Vagina (tissue), 2 donors: ENCODE measurements at places on chromosomes 1 and 21. TPM values are rescaled to one million over a fixed set of nuclear protein-coding genes. Genes with fewer than 3 reads are reported as not detected.

DNA sequence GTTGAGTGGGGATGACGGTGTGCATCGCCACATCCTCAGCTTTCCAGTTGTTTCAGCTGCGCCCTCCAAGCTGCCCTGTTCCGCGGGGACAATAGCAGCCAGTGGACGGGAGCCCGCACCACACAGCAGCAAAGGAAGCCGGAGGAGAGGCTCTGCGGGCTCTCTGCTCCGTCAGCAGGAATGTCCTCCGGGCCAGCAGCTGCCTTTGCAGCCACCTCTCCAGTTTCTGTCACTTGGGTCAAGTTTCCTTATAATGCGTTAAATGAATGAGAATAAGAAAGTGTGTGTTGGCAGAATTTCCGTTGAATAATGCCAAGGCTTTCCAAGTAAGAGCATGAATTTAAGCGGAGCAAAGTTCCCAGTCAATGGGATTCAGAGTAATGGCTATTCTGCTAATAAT, 263.3 kb downstream of the KIF26B start:
- no peak overlapping the region for H3K27ac ChIP-seq
- H3K36me3 ChIP-seq, result no peaks in the 10 kb centered on the region
- DNase-seq, result no peak
- no peak overlapping the region for H3K4me3 ChIP-seq

DNA sequence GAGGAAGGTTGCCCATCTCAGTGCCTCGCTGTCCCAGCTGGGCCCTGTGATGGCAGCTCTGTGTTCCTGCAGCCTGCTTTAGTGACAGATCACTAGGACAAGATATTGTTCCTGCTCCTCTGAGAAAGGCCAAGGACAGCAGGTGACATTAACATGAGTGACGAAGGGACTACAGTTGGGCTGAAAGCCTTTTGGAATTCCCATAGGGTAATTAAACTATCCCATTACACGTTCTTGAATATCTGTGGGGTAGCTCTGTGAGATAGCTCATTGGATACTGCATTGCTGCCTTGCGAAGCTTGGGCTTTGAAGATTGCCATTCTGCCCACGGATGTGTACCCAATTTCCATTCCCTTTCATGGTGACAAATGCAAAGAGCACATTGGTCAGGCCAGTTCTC, 78.2 kb upstream of the COA6 start:
- no peaks in the 10 kb centered on the region for H3K4me1 ChIP-seq
- H3K27ac ChIP-seq, result no peak overlapping the region
- no peaks in the 10 kb centered on the region for H3K36me3 ChIP-seq
- H3K27me3 ChIP-seq, result no peaks in the 10 kb centered on the region
- H3K4me3 ChIP-seq, result no peak overlapping the region

Gene TDRD5
- total RNA-seq, result not detected

Gene GUCA2B
- not detected for total RNA-seq

- no peak for DNase-seq
- no peak overlapping the region for H3K4me3 ChIP-seq
- no peaks in the 10 kb centered on the region for H3K36me3 ChIP-seq
These were observed 299.6 kb upstream of the NCAM2 start for GRCh38 chr21:20698585-20698984.

GRCh38 chr1:175154629-175155472, 37.7 kb downstream of the KIAA0040 start:
- no peaks in the 10 kb centered on the region for H3K27me3 ChIP-seq
- no peak overlapping the region for H3K27ac ChIP-seq
- no peaks in the 10 kb centered on the region for H3K4me1 ChIP-seq
- no peak overlapping the region for H3K4me3 ChIP-seq

DNA sequence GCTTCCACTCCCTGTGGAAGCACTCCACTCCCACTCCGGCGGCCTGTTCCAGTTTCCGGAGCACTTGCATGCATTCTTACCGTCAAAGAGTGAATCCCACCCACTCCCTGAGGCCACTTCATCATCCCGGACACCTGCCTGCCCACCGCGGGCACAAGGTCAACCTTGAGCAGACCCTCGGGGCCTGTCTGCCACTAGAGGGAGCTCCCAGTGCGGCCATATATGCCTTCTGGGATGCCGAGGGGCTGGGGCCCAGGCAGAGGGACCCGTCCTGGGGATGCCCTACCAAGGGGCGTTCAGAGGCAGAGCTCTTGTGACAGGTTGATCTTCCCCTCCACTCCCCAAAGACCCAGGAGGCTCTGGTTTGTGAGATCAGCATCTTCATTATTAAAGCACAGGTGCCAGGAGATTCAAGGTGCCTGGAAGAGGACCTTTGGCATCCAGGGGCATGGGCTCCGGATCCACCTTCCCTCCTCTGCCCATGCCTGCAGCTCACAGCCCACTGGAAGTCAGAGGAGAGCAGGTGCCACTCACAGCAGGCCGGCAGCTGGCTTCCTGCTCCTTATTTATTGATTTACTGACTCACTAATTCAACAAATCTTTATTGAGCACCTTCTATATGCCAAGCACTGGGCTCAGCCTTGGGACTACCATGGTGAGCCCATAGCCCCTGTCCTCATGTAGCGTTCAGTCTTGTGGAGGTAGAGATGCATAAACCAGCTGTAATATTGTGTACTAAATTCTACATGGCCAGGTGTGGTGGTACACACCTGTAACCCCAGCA, 47.3 kb downstream of the UBIAD1 start:
- no peak for DNase-seq
- no peak overlapping the region for H3K4me3 ChIP-seq
- H3K27me3 ChIP-seq, result no peaks in the 10 kb centered on the region
- no peaks in the 10 kb centered on the region for H3K36me3 ChIP-seq
- no peak overlapping the region for H3K27ac ChIP-seq
- H3K4me1 ChIP-seq, result no peaks in the 10 kb centered on the region

DNA sequence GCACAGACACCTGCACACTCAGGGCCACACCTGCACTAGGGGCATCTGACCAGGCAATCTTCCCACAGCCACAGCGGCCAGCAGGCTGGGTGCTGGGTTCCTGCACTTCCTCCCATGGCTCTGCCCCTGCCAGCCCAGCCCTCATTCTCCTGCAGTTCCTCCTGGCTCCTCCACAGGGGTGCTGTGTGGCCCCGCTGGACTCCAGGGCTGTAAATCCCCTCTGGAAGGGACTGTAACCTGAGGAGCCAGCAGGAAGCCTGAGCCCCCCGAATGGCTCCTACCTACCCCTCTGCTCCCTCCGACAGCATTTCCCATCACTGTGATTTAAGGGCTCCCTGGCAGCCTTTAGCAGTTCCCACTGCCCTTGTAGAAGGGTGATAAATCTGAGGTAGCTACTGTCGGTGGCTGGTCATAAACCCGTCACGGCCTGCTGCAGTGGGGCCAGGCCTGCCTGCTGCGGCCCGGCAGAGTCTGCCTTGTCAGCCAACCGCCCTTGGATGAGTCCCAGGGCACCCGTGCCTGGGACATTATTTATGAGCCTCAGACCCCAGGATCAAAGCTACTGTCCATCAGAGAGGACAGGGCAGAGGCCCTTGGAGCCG, 8.8 kb downstream of the UBL4B start:
- H3K27me3 ChIP-seq, result no peaks in the 10 kb centered on the region
- H3K27ac ChIP-seq, result no peak overlapping the region
- H3K4me3 ChIP-seq, result no peak overlapping the region
- no peaks in the 10 kb centered on the region for H3K4me1 ChIP-seq

DNA sequence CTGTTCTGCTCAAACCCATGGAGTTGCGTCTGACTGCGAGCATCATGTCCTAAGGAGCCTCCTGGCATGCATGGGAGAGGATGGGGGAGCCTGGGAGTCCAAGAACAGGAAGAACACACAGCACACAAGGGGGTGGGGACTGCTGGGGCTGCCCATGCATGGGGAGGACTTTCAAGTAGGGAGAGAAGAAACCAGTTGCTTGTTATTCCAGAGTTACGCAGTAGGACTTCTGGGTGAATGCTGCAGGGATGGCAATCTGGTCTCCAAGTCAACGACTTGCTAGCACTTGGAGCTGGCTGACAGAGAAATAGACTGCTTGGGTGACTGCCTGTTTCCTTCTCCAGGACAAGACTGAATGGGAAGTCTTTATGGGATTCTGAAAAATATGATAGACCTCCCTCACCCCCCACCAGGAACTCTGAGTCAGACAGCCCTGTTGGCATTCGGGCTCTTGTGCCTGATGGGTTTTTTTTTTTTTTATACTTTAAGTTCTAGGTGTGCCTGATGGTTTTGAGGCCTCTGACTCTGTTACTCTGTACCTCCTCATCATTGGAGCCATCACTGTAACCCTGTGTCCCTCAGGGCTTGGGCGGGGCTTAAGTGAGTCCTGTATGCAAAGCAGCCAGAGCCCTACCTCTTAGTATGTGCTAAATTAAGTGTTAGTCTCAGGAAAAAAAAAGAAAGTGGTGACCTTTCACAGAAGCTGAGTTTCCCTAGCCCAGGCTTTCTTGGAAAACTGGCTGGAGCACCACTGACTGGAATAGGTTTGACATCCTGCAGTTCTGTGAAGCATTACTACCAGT, 30.3 kb downstream of the MAP3K21 start:
- H3K27ac ChIP-seq, result no peak overlapping the region
- H3K4me1 ChIP-seq, result no peaks in the 10 kb centered on the region
- no peaks in the 10 kb centered on the region for H3K27me3 ChIP-seq

- no peaks in the 10 kb centered on the region for H3K27me3 ChIP-seq
- DNase-seq, result no peak
- H3K27ac ChIP-seq, result no peak overlapping the region
- peaks cover 8% of the 10 kb centered on the region for H3K4me1 ChIP-seq
- no peak overlapping the region for H3K4me3 ChIP-seq
These were observed 3.2 kb downstream of the EDARADD start for GRCh38 chr1:236397173-236397759.

Gene SPRR2B
- not detected for total RNA-seq

Gene DMRTA2
- total RNA-seq, result not detected

- peaks cover 10% of the 10 kb centered on the region for H3K4me1 ChIP-seq
- no peak overlapping the region for H3K4me3 ChIP-seq
- H3K27me3 ChIP-seq, result no peaks in the 10 kb centered on the region
- no peaks in the 10 kb centered on the region for H3K36me3 ChIP-seq
- no peak overlapping the region for H3K27ac ChIP-seq
These were observed 190.8 kb downstream of the LTN1 start for GRCh38 chr21:28801906-28802305.

DNA sequence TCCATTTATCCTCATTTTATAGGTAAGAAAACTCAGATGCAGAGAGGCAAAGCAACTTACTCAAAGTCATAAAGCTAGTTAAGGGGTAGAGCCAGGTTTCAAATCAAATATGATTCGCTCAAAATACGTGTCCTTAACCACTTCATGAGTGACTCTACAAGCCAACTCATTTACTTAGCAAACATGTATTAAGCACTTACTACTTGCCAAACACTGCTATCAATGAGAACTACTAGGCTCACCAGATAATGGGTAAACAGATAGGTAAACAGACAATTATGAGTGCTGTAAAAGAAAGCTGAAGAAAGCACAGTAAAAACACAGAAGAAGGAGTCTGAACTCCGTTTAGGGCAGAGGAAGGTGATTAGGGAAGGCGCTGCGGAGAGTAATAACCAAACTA, 65.9 kb downstream of the WDR64 start:
- no peaks in the 10 kb centered on the region for H3K4me1 ChIP-seq

Gene TMEM240
- total RNA-seq, result 3.9 TPM

Gene RIPK4
- total RNA-seq, result 28.0 TPM

Gene FAM131C
- 0.98 TPM for total RNA-seq

Gene ZSWIM5
- total RNA-seq, result 2.7 TPM

GRCh38 chr1:91891454-91891853, 5.5 kb upstream of the TGFBR3 start:
- H3K27me3 ChIP-seq, result no peaks in the 10 kb centered on the region
- H3K36me3 ChIP-seq, result no peaks in the 10 kb centered on the region
- no peak for DNase-seq
- peak overlapping the region; percentile 48 for H3K27ac ChIP-seq

Gene RGS16
- 1.2 TPM for total RNA-seq

Gene PAPPA2
- 0.25 TPM for total RNA-seq
